ENCODE measurements at places on chromosomes 6 and 20. TPM values are rescaled to one million over a fixed set of nuclear protein-coding genes. Genes with fewer than 3 reads are reported as not detected.

TREM2 gene
- total RNA-seq, result not detected

FGD2 gene
- total RNA-seq, result not detected

IRF4 gene
- 0.32 TPM for total RNA-seq

SCRT2 gene
- not detected for total RNA-seq

BTNL2 gene
- not detected for total RNA-seq

BPI gene
- not detected for total RNA-seq

MRPS10 gene
- 45.3 TPM for total RNA-seq

TAF8 gene
- 13.0 TPM for total RNA-seq

Data from A549 treated with DMSO at 1 μM for 4 hours (cell line).